Prostate gland (tissue), 2 donors: ENCODE measurements at places on chromosomes 5 and 9. TPM values are rescaled to one million over a fixed set of nuclear protein-coding genes. Genes with fewer than 3 reads are reported as not detected.
A peak's percentile ranks its signal among the peaks of the same experiment; 100 is the strongest.

Gene SLC31A1
- total RNA-seq, result 22.8 TPM

Gene ASPN
- 1.8 TPM for total RNA-seq

Gene KIF20A
- 8.0 TPM for total RNA-seq

DNA sequence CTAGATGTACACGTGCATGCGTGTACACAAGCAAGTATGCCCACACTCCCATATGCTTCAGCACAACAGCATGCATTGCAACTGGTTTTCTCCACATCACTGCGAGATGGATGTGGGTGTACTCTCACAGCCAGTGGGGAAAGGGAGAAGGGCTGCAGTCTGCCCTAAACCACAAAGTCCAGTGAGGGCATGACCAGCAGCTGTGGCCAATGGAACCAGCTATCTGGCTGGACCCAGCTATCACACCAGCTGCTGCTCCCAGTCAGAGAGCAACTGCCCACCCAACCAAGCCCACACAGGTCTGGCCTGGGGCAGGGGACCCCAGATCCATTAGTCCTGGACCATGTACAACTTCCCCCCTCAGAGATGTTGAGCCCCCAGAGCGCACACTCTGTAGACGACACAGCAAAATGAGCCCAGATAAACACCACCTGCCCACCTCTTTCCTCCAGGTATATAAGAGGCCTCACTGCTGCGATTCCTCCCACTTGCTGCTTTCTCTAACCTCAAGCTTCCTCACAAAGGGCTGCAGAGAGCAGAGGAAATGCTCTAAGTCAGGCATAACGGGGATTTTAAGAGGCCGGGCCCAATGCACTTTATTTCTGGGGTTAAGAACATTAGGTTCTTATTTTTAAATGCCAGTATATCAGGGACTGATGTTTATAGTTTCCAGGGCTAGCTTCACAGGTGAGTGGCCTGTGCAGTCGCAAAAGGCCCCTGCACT, 39.0 kb downstream of the SHB start:
- no peak for DNase-seq

DNA sequence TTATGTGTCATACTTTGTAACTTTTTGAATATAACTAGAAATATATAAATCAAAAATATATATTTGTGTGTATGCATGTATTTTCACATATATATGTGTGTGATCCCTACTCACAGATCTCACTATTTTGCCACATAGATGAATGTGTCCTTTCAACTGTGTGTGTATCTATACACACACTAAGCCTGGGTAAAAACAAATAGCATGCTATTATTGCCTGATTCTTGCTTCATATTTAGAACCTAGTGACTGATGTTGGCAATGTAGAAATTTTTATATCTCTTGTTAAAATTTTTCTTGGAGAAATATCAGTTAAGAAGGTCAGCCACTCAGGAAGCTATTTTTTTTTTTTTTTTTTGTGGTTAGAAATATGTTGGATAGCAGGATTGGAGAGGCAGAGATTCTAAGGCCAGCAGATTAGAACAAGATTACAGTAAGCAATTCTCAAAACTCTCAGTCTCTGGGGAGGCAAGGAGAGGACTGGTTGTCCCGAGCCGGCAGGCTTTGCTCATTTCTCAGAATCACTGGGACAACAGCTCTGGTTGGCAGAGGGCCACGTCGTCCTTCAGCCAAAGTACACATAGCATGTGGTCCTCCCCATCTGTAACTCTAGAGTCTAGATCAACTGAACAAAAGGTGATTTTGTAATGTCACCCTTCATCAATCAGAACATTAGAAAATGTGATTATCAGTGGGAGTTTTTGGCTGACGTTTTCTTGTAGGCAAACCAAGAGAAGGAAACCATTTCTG, 19.7 kb downstream of the C6 start:
- peak; percentile 94 for DNase-seq

DNA sequence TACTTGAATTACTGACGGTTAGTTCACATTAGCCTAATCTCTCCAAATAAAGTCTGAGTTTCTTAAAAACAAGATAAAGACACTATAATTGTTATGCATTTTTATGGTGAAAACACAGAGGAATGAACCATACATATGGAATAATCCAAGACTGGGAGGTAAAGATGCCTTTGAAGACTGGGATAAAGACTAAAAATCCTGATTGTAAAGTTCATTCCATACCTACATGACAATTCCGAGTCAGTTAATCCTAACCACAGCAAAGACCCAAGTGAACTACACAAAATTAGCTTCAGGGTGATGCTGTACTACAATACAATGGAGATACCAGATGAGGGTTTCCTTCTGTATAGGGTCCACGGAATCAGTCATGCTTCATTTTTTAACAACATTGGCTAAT, 6.3 kb downstream of the AP3B1 start:
- DNase-seq, result no peak

DNA sequence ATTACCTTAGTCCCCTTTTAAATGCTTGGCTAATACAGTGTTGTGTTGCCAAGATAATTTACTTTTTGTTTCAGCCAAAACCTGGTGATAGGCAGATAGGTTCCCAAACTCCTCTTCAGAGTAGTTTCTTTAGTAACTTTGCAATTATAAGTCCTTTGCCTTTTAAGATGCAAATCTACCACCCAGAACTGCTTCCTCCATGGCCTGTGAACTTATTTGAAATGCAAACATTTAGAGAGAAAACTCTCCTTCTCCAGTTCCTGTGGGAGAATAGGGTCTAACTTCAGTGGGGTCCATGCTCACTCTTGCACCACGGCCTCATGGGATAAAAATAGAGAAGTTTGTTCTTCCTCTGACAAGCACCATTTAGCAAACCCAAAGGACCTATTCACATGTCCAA, 1955.4 kb upstream of the CDH6 start:
- DNase-seq, result no peak
